ENCODE measurements at places on chromosomes 2 and 18. TPM values are rescaled to one million over a fixed set of nuclear protein-coding genes. Genes with fewer than 3 reads are reported as not detected.

OR6B2 gene
- total RNA-seq = not detected

FAM124B gene
- total RNA-seq = not detected

CXCR4 gene
- total RNA-seq = 0.28 TPM

OTOS gene
- total RNA-seq = not detected

VWA3B gene
- total RNA-seq = 0.26 TPM

MC4R gene
- not detected for total RNA-seq

CD8B2 gene
- not detected for total RNA-seq

DNAJC5G gene
- not detected for total RNA-seq

EVA1A gene
- 11.9 TPM for total RNA-seq

LDLRAD4 gene
- total RNA-seq = 2.8 TPM

BOLL gene
- not detected for total RNA-seq

GPN1 gene
- total RNA-seq = 58.9 TPM

FAM110C gene
- 0.09 TPM for total RNA-seq

ICOS gene
- not detected for total RNA-seq

AP1S3 gene
- 34.1 TPM for total RNA-seq

UBR3 gene
- 8.2 TPM for total RNA-seq

MC5R gene
- not detected for total RNA-seq

CREB1 gene
- 22.3 TPM for total RNA-seq

RGPD3 gene
- 0.20 TPM for total RNA-seq

UGT1A8 gene
- total RNA-seq = not detected

PREPL gene
- total RNA-seq = 21.2 TPM

STARD6 gene
- total RNA-seq = not detected

LYPD6 gene
- 0.06 TPM for total RNA-seq

TFPI gene
- total RNA-seq = 55.3 TPM

FASTKD1 gene
- 24.9 TPM for total RNA-seq

Data from A549 treated with CORT108297 at 1 μM for 4 hours (cell line).